NCI-H748 treated with DMSO at 0.1 percent for 48 hours (cell line): ENCODE measurements at places on chromosomes 11 and 22.

GRCh38 chr11:29328961-29329441 is 687.8 kb downstream of the KCNA4 start:
- DNase-seq, result peak; percentile 48

DNA sequence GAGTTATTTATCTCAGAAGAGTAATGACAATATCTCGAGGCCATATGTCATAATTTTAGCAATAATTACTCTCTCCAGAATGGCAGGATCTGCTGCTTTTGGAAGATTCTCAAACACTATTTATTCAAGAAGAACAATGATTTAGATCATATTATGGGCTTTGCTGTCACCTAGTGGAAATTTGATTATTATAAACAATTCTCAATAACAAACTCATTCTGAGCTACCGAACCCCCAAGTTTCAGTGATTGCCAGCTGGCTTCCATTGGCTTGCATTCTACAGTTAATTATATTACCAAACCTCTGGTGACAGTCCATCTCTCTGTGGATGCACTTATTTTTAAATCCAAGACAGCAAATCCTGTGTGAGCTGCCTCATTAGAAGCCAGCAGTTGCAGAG is 27.9 kb upstream of the SLC36A4 start:
- DNase-seq, result peak; percentile 25

DNA sequence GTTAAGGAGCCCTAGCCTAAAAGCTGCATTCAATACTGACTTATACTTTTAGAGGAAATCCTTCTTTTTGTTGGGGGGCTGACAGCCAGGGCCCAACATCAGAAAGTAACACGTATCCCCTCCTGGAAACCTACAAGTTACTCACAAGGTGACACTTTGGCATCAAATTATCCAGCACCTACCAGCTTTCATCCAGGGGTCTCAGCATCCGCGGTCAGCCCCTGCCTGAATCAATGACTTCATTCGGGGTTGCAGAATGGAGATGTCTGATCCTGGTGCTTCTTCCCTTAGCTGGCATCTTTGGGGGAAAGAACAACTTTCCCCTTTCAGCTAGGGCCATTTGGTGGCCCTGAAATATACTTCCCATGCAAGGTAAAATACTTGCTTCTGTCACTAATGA is 5.3 kb upstream of the NAP1L4 start:
- no peak for DNase-seq

DNA sequence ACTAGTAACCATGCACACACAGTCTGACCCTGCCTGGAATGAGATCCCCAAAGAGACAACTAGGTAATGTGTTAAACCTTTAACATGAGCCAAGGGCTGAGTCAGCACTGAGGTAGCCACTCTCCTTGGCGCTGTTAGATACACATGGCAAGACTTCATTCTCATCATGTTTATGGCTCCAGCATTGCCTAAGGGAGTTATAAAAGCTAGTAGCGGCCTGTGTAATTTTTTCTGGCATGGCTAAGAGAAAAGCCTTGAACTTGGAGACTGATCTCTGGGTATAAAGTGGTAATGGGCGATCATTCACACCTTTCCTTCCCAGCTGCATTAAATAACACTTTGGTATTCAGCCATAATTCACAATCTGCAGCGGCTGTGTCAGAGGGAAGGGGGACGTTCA is 779.7 kb upstream of the LRRC4C start:
- DNase-seq, result no peak

DNA sequence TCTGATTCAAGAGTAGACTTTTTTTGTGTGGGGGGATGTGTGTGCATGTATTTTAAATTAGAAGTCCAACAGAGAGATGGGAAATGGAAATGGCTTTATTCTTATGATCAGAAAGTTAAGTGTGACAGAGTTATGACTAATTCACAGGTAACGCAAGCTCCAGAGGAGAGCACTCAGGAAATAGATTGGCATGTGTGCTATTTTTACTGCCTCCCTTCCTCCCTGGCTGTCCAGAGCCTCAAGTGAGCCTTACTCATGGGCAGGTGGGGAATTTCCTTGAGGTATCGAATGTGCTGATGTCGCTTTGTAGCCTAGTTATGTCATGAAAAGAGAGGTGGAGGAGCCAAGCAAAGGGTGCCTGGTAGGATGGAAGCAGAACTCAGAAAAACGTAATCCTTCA is 70.3 kb upstream of the BDNF start:
- no peak for DNase-seq

GRCh38 chr11:16361108-16361865 is 4.9 kb upstream of the SOX6 start:
- DNase-seq, result no peak

- DNase-seq, result no peak
Measured at GRCh38 chr11:36469063-36469462, 41.0 kb downstream of the TRAF6 start.

DNA sequence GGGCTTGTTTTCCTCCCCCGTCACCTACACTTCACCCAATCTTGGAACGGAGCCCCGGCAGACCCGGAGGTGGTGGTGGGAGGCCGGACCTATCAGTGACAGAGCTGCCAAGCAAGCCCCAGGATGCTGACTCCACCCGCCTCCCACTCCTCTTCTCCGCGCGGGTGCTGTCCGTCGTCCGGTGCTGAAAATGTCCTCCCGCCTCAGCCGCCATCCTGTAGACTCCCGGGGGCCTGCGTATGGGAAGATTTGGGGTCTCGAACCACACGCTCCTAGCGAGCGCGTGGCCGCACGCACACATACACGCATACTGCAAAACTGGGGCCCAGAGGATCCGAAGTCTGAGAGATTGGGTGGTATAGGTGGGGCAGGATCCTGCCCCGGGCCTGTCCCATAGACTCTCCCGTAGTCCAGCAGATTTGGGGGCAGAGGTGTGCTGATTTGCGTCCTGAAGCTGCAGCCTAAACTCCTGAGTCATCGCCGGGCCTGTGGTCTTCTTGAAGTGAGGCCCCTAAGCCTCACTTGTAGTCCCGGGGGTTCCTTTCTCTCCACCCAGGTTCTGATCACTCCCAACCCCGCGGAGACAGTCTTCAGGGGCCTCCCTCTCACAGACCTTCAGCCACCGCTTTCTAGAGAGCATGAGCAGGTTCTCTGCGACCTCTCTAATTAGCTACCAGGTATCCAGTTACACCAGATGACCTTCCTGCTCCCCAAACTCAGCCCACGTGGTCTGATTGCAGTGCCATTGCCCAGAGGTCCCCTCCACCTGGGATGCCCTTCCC is 796 bp upstream of the YIF1A start:
- DNase-seq, result peak; percentile 67

DNA sequence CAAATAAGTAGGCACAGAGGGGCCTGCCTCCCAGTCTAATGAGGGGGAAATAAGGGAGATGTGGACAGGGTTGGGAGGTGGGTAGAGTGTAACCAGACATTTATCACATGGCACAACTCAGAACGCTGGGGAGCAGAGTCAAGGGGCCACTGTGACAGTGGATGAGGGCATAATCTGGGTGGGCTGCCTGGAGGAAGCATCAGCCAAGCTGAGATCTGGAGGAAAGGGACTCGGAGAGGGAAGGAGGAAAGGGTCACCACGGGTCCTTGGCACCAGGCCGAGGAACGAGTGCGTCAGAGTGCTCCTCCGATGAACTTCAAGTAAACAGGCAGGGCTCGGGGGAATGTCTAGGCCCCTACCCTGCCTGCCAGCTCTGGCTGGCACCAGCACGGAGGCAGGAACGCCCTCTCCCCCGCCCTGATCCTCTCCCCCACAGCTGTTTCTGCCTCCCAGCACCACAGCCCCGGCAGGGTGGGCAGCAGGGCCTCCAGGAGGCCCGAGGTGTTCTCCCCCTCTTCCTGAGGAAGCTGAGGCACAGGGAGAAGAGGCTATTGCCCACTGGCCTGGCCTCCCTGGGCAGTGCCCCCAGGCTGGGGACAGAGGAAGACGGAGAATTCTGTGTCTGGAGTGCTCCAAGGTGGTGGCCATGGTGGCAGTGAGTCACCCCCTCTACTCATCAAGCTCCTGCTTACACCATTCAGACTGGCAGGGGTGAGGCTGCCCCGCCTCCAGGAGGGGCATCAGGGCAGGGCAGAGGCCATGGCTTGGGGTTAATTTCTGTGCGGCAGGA is 4.2 kb downstream of the ALDH3B1 start:
- no peak for DNase-seq

DNA sequence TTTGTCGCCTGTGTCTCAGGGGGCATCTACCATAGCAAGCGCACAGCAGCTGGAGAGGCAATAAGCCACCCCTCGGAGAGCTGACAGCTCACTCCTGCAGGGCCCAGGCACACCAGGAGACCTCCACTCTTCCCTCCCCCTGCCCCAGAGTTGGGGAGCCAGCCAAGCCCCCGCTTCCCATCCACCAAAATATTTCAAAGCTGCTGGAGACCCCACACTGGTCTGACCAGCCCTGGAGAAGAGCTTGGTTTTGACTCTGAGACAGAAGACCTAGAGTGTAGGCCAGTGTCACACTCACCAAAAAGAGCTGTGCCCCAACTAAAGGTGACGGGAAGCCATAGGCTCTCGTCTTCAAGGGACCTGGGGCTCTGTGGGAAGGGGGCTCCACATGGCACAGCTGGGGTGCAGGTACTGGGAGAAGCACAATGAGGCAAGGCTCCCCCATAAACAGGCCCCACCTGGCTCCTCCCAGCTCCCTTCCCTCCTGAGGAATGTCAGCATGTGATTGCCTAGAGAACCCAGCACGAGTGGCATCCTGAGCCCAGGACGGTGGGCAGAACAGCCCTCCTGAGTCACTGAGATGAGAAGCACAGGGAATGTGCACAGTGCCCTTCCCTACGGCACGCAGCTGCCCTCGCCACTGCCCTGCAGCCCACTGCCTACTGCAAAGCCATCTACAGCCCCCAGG is 5.8 kb upstream of the GNAZ start:
- DNase-seq, result no peak
